A549 treated with CORT108297 at 1 μM for 4 hours (cell line): ENCODE measurements at places on chromosomes 16 and 17. TPM values are rescaled to one million over a fixed set of nuclear protein-coding genes. Genes with fewer than 3 reads are reported as not detected.

Gene KRT36
- total RNA-seq, result not detected in 5 replicates

Gene USP43
- 4.1 to 5.4 TPM (median 4.5 TPM) in 5 replicates for total RNA-seq

Gene NXN
- total RNA-seq, result 22.3 to 27.3 TPM (median 26.6 TPM) in 5 replicates

Gene ABCC3
- total RNA-seq, result 118 to 153 TPM (median 145 TPM) in 5 replicates

Gene MSLN
- total RNA-seq, result 2.1 to 3.7 TPM (median 2.5 TPM) in 5 replicates

Gene SPATA22
- total RNA-seq, result not detected in 5 replicates

Gene KRTAP3-2
- 0.20 to 0.42 TPM (median 0.34 TPM) in 5 replicates for total RNA-seq

Gene ZFP3
- 0.80 to 1.1 TPM (median 0.93 TPM) in 5 replicates for total RNA-seq

Gene GPRC5B
- total RNA-seq, result 26.3 to 33.2 TPM (median 28.3 TPM) in 5 replicates

Gene EVI2B
- total RNA-seq, result 0.10 to 0.17 TPM (median 0.15 TPM) in 5 replicates

Gene PLD2
- 19.1 to 29.3 TPM (median 26.6 TPM) in 5 replicates for total RNA-seq

Gene UMOD
- total RNA-seq, result not detected in 5 replicates

Gene CES4A
- 1.6 to 2.1 TPM (median 1.9 TPM) in 5 replicates for total RNA-seq

Gene RHOT1
- total RNA-seq, result 19.6 to 27.5 TPM (median 26.1 TPM) in 5 replicates

Gene KRTAP4-7
- not detected in 5 replicates for total RNA-seq

Gene ABCA10
- total RNA-seq, result 0.07 to 0.15 TPM (median 0.08 TPM) in 5 replicates
